ENCODE measurements at places on chromosomes 5 and 9.

- no peak for DNase-seq
These were observed 55.3 kb downstream of the OR2K2 start for GRCh38 chr9:111274737-111275136.

GRCh38 chr5:59575648-59576445, 317.7 kb downstream of the PDE4D start:
- no peak for DNase-seq

DNA sequence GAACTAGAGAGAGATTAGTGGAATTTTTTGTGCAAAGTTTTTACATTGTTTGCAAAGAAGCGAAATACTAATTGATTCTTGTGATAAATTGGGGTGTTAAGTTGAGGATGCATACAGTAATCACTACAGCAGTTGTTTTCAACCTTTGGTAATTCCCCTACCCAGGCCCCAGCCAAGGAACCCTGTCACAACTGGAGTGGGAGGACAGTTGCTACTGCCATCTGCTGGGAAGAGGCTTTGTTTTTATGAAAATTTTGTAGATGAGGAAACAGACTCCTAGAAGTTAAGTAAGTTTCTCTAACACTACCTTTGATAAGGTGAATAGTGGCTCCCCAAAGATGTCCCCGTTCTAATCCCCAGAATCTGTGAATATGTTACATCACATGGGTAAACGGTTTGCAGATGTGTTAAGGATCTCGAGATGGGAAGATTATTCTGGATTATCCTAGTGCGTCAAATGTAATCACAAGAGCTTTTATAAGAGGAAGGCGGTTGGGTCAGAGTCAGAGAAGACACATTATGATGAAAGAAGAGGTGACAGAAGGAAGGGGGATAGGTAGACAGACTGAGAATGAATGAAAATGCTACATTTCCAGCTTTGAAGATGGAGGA, 34.0 kb upstream of the PPP1R2B start:
- DNase-seq = no peak

DNA sequence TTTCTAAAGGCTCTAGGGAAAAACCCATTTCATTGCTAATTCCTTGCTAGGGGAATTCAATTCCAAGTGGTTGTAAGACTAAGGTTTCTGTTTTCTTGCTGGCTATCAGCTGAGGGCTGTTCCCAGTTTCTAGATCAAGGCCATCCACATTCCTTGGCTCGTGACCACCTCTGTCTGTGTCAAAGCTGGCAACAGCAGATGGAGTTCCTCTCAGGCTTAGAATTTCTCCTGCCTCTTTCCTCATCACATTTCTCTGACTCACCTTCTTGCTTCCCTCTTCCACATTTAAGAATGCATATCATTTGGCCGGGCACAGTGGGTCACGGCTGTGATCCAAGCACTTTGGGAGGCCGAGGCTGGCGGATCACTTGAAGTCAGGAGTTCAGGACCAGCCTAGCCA, 19.0 kb downstream of the DAB2IP start:
- DNase-seq = no peak

DNA sequence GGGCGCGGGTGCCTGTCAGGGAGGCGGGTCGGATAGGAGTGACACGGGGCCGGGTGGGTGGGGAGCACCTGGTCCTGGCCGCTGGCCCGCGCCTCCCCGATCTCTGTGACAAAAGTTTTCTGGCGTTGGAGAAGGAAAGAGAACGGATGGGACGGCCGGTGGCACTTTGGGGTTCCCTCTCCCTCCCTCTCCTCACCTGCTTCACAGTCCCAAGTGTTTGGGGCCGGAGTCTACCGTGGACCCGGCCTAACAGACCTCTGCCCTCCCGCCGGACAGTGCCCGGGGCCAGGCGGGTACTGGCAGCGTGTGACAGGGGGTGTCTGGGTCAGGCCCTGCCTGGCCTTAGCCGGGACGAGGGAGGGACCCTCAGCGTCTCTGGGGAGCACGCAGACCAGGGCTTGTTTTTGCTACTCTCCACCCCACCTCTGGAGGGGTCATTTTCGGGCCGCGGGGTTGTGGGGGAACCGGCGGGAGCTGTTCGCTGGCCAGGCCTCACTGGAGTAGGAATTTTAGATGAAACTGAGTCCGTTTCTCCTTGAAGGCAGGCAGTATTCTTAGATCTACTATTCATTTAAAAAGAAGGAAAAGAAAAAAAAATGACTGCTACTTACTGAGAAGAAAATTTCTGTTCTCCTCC, 1.7 kb downstream of the PRDM6 start:
- peak; percentile 50 for DNase-seq

GRCh38 chr9:112921549-112921948, 30.9 kb upstream of the SLC46A2 start:
- DNase-seq = no peak

DNA sequence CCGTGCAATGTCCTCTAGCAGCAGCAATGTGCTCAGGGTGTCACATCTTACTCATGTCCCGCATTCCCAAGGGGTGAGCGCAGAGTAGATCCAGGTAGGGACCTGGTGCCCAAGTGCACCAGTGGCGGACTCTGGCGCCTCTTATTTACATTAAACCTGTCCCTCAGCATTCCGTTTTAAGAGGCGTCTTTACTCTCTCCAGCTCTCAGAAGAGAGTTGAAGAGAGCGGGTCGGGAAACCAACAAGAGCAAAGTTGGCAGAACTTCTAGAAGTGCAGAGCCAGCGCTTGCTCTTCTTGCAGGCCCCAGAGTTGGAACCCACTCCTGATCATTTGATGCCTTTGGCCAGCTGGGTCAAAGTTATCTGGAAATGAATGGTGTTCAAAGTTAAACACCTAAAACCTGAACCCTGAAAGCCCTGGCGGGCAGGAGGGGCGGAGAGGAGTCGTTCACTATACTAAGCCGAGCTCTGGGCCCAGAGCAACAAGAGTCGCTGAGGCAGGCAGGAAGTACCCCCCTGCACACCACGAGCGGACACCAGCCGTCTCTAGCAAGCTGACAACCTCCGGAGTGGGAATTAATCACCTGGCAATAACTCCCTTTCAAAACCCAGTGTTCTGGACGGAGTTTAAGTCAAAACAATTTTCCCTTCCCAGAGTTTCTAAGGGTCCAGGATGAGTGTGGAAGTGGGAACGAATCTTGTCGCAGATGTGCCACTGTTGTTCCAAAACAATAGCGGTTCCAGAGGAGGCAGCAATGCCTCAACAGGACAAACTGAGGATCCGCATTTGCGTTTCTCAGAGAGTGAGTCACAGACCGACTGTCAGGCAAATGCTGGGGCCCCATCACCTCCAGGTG, 122.8 kb downstream of the TMEM161B start:
- no peak for DNase-seq

DNA sequence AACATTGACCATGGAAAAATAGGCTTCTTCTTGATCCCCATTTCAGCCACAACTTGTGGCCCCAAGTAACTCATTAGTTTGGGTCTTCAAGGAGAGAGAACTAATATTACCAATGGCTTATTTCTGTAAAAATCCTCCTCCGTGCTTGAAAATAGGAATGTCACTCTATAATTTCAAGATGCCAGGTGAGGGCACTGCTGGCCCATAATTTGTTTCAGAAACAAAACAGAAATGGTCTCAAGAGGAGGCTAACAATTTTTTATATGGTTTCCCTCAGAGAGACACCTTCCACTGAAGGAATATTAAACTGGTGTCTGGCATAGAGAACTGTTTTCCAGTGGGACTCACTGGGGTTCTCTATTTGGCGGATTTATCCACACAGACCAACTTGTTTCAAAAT, 437.0 kb upstream of the TRPC7 start:
- no peak for DNase-seq

DNA sequence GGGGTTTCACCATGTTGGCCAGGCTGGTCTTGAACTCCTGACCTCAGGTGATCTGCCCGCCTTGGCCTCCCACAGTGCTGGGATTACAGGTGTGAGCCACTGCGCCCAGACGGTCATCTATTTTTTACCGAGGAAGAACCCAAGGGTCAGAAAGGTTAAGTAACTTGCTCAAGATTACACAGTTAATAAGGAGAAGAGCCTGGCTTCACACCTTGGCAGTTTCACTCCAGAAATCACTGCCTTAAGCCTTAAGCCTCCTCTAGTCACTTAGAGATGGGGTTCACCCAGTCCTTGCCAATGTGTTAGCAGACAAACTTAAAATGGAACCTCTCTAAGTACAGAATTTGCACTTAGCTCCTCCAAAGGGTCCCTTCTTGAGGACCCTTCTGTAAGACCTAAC, 116.3 kb downstream of the PTTG1 start:
- DNase-seq = no peak

DNA sequence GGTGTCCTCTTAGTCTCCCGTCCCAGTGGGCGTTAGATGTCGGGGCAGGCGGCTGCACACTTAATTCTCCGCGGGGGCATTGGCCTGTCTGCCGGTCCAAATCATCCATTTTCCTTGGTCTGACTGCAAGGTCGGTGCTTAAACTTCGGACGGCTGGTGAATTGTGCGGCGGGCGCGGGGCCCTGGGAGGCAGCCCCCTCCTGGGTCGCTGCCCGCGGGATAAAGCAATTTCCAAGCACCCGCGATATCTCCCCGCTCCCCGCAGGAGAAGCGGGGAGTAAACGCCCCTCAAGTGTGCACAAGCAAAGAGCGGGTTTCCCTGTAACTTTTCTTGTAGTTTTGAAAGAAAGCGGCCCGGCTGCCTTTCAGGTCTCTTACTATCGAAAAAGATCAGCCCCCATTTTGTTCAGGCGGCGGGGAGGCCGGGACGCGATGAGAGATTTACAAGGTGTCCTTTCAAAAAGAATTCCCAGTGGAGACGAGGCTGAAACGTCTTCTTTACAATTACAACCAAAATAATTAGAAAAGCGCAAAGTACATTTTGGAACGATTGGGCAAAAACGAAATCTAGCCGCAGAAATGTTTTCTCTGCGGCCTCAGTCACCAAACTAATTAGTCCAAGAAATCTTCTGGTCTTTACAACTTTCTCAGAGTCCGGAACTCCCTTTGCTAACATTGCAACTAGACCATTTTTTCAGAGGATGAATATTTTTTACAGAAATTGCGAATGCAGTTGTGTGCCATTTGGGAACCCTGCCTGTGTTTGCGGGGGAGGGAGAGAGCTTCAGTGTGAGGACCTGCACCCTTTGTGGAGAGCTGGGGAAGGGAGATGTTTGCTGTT, 1.8 kb downstream of the IRX1 start:
- no peak for DNase-seq

GRCh38 chr5:64682608-64683007, 7.7 kb upstream of the SHISAL2B start:
- DNase-seq = peak; percentile 33

DNA sequence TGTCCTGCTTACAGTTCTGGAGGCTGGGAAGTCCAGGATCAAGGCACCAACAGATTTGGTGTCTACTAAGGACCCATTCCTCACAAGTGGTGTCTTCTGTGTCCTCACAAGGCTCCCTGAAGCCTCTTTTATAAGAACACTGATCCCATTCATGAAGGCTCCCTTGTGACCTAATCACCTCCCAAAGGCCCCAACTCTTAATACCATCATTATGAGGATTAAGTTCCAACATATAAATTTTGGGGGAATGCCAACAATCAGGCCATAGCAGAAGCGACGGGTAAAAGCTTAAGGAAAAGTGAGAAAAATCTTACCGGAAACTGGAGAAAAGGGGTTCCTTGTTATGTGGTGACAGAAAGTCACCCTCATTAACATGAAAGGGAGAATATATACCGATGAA, 11.2 kb downstream of the CTNNAL1 start:
- no peak for DNase-seq

DNA sequence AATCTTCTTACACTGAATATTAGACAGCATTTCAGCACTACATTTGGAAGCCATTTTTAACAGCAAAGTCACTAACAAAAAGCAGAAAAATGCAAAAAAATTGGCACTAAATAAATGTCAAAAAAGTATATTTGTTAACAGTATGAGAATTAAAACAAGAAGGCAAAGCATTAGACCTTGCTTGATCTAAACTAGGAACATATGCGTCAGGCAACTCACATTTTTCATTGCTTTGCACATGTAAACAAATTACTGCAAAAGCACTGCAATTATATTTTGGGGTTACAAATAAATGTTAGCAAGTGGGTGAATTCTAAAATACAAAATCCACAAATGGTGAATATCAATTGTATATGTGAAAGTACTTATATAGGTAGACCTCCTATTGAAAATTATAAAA, 49.0 kb upstream of the RAPGEF6 start:
- DNase-seq = no peak

DNA sequence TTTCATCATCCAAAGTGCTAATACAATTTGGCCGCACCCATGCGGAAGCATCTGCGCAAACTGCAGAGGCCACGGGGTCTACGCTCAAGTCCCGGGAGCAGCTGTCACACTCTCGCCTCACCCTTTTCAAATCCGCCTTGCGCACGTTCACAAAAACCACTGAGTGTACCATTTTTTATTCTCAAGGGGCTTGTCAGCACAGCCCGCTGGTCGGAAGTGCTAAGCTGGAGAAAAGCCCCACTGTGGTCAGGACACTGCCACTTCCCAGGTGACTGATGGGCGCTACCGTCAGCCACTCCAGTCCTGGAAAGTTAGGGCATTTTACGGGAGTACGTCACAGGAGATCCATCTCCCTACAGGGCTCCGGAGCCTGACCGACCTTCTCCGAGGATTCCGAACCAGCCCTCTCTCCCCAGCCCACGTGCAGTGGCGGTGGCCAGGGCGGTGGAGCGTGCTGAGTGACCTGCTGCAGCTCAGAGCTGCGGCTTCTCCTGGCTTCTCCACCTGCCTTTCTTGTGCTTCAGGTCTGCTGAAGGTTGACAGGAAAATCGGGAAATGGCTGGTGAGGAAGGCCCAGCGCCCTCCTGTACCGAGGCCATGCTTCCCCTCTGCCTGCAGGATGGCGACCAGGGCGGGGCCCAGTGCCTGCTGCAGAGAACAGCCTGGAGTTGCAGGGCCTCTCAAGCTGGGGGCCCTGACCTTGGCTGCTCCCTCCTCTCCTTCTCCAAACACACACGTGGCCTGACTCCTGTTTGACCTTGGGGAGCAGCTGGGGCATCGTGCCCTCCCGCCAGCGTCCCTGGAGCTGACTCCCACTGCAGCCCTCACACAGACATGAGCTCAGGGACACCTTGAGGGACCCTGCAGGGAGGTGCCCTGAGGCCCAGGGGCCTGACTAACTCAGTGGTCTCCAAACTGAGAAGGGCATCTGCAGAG, 14.3 kb downstream of the RASGEF1C start:
- peak; percentile 1 for DNase-seq

DNA sequence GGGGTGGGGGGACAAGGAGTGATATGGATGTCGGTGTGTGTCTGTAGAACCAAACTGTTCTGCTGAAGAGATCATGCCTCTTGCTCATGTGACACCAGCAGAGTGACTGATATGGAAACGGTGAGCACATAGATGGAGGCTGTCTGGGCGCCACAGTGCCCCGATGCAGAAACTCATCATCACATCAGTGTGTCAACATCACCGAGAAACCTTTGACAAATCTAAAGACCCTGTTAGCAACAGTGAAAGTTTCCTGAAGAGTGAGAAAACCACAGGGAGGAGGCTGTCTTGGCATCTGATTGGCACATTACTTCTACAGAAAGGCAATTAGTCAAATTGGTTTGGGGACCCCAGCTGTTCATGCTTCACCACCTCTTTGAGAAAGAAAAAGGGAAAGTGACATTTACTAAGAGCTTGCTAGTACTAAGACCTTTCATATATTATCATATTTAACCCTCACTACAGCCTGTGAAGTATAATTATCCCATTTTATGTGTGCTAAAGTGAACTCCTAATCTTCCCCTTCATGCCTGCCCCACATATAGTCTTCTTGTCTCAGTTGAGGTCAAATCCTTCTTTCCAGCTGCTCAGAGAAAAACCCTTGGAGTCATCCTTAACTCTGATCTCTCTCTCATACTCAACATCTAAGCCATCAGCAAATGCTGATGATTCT, 25.6 kb downstream of the CSF2 start:
- no peak for DNase-seq
